ENCODE measurements at places on chromosomes 12 and 14.

DNA sequence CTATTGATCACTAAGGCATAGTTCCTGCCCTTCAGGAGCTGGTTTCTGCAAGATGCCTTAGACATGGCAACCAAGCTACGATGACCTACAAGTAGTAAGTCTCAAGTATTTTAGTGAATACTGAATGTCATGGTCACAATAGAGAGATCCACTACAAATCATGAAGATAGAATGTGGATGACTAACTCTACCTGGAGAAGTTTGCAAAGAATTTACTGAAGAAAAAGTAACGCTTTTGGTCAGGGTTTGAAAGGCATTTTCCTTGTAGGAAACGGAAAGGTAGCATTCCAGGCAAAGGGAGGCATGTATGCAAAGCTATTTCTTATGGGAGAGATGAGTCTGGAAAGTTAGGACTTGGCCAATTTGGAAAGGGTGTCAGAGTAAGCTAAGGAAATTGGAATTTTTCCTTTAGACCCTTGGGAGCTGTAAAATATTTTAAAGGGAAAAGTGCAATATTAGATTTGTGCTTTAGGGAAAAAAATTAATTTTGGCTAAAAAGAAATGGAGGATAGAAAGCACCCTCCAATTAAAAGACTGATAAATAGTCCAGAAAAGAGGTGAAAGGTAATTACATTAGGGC, 377.5 kb downstream of the EGLN3 start:
- no peak for DNase-seq

DNA sequence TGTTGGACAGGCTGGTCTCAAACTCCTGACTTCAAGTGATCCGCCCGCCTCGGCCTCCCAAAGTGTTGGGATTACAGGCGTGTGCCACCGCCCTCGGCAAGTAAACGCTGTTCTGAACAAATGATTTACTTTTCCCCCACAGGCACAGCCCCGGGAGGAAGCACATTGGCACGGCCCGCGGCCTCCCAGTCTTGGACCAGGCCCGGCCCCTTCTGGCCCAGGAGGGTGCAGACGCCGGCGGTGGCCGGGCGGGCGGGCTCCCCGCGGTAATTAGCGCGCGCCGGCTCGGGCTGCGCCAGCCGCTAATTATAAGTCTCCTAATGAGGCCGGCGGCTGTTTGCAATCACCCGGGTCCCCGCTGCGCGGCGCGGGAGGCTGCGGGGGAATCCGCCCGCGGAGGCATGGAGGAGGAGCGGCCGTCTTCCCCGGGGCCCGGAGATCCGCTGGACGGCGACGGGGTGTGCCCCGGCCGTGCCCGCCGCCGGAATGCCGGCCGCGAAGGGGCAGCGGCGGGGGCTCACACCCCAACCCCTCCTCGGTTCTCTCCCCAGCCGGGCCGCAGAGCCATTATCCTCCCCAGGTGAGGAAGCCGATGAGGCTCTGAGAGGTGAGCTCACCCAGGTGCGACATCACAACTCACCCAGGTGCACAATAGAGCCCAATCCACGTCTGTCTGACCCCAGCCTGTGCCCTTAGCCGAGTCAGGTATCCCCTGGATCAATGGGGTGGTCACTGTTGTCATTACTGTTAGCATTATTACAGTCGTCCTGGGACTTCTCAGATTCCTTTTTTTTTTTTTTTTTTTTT, 3.3 kb upstream of the POP5 start:
- peak; percentile 13 for DNase-seq

GRCh38 chr12:66206141-66206540, 17.1 kb downstream of the IRAK3 start:
- DNase-seq: no peak

DNA sequence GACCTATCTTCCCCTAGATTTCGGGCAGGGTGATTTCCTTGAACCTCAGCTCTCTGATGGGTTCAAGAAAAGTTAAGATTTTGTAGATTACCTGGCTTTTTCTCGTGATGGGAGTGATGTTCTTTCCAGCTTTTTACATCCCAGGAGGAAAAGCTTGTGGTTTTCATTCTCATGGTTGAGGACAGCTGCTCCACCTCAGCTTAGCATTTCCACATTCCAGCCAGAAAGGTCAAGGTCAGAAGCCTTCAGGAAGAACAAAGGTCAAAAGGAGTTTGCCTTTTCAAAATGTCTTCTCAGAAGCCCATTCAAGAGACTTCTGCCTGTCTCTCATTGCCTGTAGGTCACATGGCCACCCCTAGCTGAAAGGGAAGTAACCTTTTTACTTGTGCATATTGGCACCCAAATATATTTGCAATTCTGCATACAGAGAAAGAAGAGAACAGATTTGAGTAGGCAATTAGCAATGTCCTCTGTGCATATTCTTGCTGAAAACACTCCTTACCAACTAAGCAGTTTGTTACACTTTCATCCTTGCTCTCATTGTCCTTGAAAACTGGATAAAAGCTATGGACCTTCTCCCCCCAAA, 6.6 kb upstream of the ADGRD1 start:
- DNase-seq: no peak

DNA sequence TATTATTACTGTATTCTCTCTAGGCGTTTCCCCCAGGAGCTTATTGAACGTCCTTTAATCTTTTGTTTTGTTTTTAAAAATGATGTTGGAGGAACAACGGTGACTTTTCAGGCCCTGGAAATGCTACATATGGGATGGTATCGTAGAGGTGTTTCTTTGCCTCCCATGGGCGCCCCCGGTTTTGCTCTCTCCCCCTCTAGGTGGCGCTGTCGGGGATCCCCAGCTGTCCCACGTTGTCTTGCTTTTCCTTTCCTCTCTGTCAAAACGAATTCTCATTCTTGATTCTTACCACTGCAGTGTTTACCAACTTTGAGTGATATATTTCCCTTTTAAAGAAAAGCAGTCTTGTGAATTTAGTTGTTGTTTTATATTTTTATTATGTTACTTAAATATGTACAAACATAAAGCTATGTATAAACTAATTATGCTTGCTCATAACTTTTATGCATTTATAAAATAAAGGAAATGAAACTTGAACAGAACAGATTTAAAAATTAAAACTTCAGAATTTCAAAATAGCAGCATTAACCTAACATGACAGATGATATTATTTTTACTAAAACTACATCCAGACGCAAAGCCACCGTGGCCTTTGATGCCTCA, 171.9 kb downstream of the RGS6 start:
- no peak for DNase-seq

DNA sequence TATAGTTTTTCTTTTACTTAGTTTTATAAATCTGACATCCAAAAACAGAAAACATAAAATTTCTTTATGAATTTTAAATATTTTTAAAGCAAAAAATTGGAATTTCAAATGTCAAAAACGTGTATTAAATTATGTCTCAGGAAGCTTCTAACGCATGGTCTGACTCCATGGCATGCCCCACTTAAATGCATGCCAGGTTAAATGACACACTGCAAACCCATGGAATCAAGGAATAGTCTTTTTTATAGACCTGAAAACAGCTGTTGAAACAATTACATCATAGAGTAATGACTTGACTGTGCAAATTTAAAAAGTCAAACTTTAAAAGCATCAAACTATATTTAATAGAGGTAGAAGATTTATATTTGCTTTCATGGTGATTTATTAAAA, 96.1 kb upstream of the DACT1 start:
- DNase-seq: no peak
